ENCODE measurements at places on chromosomes 7 and 10. TPM values are rescaled to one million over a fixed set of nuclear protein-coding genes. Genes with fewer than 3 reads are reported as not detected.

GRCh38 chr7:49333180-49333881, 409.0 kb downstream of the CDC14C start:
- DNase-seq, result no peak

DNA sequence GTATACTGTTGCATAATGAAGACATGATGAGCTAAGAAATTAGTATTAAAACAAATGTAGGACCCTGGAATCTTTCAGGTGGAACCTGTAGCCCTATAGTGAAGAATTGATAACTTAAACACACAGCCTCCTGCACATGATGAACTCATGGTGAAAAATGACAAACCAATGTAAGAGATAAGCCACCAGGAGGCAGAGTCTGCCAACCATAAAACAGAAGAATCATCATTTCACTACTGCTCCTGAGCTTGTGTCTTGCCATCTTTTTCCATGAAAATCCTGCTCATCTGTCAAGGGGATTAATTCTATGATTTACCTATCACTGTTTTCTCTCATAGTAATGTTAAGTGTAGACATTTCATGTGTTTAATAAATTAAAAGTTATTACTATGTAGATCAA, 363.9 kb downstream of the MALRD1 start:
- peak; percentile 46 for DNase-seq

ARHGEF5 gene
- not detected for total RNA-seq

GRCh38 chr10:126372396-126372795, 15.9 kb downstream of the ADAM12 start:
- no peak for DNase-seq

GRCh38 chr10:4127518-4128315, 342.7 kb upstream of the KLF6 start:
- DNase-seq, result no peak

Measured in SK-MEL-5 (cell line).